Hematopoietic multipotent progenitor cell treated with erythropoietin and hydrocortisone succinate and interleukin-3 and kit ligand, for 8 days (in vitro differentiated cells): ENCODE measurements at places on chromosomes 16 and 17.
A peak's percentile ranks its signal among the peaks of the same experiment; 100 is the strongest.

GRCh38 chr17:72090108-72090507 is 30.7 kb upstream of the SOX9 start:
- no peak for DNase-seq

- DNase-seq = no peak
Measured at GRCh38 chr16:85610059-85610445, 3.1 kb upstream of the GSE1 start.

- no peak for DNase-seq
Measured at GRCh38 chr16:1949507-1949906, 5.0 kb downstream of the RPL3L start.

- no peak for DNase-seq
Measured at GRCh38 chr17:70365091-70365583, 195.8 kb downstream of the KCNJ2 start.

GRCh38 chr17:39634384-39634871 is 2.5 kb upstream of the STARD3 start:
- DNase-seq = peak; percentile 58

- DNase-seq = peak; percentile 89
Measured at GRCh38 chr17:49361129-49361901, 735 bp downstream of the ZNF652 start.

- DNase-seq = no peak
Measured at GRCh38 chr17:2222901-2223616, 80.5 kb downstream of the SMG6 start.

DNA sequence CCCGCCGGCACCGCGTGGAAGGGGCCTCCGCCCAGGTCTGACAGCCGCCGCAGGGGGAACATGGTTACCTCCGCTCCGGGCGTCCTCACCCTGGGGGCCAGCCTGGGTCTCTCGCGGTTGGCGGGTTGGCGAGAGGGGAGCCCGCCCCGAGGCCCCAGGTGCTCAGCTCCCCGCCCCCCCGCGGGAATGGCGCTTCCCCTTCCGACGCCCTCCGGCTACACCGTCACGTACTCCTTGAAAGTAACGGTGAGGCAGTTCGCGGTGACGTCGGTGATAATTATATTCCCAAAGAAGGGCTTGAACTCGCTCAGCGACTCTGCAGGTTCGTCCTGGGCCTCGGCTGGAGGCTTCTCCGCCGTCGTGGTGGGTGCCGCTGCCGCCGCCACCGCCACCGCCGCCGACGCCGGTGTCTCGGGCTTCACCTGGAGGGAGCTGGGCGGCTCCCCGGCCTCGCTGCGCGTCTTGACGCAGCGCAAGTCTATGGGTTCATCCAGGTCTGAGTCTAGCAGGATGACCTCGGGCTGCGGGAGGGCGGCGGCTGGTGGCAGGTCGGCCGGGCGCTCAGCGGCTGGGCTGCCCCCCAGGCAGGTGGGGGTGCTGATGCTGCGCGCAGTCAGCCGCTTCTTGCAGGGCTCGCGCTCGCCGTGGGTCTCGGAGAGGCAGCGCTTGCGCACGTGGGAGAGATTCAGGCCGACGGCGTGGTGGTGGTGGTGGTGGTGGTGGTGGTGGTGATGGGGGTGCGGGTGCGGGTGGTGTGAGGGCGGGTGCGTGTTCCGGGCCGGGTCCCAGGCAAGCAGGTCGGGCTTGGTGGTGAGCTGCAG is 5.3 kb downstream of the CBX4 start:
- DNase-seq = no peak

- DNase-seq = no peak
Measured at GRCh38 chr17:351875-352420, 659 bp downstream of the RPH3AL start.

- DNase-seq = no peak
Measured at GRCh38 chr17:2708585-2709182, 2.9 kb downstream of the CLUH start.

- DNase-seq = no peak
Measured at GRCh38 chr16:80191928-80192327, 348.9 kb upstream of the DYNLRB2 start.

DNA sequence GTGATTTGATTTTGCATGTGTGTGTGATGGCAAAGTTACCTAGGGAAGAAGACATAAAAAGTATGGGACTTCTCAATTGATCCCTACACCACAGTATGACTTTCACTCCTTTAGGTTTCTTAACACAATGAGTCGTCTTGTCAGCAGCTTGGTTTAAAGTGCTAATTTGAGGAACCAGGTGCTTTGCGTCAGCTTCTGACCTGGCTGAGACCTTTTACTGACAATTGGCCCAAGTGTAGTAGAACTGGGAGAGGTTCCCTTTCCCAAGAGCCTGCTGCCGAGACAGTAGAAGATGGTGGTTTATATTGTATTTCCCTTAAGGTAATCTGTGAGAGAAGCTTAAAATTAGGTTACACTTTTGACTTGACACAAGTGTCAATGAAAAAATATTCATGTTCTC is 54.9 kb downstream of the LDHD start:
- no peak for DNase-seq

DNA sequence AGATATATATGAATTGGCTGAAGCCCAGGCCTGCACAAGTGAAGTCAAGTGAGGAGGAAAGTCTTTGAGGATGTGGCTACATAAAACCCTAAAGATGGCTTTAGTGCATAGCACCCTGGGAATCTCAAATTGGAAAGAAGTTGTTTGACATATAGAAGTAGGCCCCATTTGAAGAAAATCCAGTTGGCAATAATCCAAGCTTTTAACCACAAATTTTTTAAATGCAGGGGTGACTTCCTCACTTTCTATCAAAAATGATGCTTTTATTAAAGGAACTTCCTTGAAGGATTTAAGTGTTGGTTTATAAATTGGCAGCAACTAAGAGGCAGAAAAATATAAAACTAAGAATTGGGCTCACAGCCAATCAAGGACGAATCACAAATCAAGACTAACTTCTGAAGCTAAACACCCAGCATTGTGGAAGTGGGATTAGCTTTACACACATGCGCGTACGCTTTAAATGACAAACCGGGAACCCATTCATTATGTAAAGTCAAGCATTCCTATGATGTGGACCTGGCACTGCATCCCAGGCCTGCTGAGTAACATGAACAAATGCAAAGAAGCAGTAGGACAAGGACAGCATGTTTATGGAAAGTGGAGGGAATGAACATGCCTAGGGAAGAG is 63.3 kb downstream of the NOG start:
- DNase-seq = no peak

GRCh38 chr17:28204751-28205150 is 114.2 kb upstream of the TMEM97 start:
- DNase-seq = no peak

DNA sequence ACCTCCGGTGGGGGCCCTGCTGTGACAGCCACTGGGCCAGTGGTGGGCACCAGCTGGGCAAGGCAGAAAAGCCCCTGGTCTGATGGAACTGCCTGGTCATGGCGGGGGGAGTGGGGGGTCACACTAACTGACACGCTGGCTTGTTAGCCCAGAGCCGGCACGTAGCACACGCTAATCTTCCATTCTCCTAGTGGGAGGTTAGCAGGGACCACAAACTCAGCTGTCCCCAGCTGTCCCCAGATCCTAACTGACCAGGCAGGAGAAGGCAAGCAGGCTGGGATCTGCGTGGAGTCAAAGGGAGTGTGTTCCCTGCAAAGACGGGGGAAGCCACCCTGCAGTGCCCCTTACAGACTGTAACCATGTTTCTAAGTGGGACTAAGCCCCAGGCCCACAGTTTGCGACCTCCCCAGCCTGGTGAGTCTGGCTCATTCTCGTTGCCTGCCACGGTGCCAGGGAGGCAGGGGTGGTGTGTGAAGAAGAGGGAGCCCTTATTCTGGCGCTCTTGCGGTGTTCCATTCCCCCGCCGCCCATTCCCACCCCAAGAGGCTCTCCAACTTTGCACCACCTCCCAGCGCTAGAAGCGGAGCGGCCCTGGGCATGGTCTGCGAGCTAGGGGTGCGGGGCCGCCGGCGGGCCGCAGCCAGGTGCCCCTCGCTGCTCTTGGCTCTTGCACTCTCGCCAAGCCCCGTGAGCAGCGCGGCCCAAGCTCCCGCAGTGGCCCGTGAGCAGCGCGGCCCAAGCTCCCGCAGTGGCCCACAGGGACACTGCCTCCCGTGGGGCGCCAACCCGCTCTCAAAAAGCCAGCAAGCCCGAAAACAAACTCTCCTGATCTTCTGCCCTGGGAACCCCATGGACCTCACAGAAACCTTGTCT is 12.1 kb upstream of the ZNF423 start:
- DNase-seq = no peak

GRCh38 chr17:5282642-5283217 is 646 bp downstream of the RABEP1 start:
- DNase-seq = peak; percentile 44

- no peak for DNase-seq
Measured at GRCh38 chr17:17350491-17351355, 47.5 kb downstream of the NT5M start.

- DNase-seq = peak; percentile 29
Measured at GRCh38 chr17:76246080-76247066, 6.1 kb upstream of the RNF157 start.

- DNase-seq = no peak
Measured at GRCh38 chr17:14815079-14815478, 450.0 kb downstream of the PMP22 start.

DNA sequence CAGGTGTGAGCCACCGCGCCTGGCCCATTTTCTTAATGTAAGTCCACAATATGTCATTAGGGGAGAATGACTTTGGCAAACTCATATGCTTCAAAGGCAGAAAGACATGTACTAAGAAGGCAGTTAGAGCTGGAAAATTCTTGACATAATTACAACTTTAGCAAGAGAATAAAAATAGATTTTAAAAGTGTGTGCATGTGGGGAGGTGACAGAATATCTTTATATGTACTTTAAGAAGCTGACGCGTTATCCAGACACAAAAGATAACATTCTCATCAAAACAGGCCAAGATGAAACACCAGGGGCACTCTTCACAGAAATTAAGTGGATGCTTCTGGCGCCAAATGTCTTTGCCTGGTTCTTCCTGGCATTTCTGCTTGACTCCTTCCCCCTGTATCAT is 28.2 kb downstream of the GJC1 start:
- no peak for DNase-seq

GRCh38 chr17:50923611-50924010 is 57.5 kb upstream of the TOB1 start:
- DNase-seq = no peak

- DNase-seq = no peak
Measured at GRCh38 chr16:81003610-81004460, 2.9 kb downstream of the CMC2 start.

- peak; percentile 59 for DNase-seq
Measured at GRCh38 chr17:30290696-30291542, 825 bp downstream of the BLMH start.

- peak; percentile 30 for DNase-seq
Measured at GRCh38 chr16:11742093-11742535, 543 bp downstream of the TXNDC11 start.

GRCh38 chr16:23146877-23147601 is 2.2 kb downstream of the USP31 start:
- DNase-seq = no peak

- peak; percentile 44 for DNase-seq
Measured at GRCh38 chr16:12613131-12613991, 190.3 kb downstream of the CPPED1 start.

DNA sequence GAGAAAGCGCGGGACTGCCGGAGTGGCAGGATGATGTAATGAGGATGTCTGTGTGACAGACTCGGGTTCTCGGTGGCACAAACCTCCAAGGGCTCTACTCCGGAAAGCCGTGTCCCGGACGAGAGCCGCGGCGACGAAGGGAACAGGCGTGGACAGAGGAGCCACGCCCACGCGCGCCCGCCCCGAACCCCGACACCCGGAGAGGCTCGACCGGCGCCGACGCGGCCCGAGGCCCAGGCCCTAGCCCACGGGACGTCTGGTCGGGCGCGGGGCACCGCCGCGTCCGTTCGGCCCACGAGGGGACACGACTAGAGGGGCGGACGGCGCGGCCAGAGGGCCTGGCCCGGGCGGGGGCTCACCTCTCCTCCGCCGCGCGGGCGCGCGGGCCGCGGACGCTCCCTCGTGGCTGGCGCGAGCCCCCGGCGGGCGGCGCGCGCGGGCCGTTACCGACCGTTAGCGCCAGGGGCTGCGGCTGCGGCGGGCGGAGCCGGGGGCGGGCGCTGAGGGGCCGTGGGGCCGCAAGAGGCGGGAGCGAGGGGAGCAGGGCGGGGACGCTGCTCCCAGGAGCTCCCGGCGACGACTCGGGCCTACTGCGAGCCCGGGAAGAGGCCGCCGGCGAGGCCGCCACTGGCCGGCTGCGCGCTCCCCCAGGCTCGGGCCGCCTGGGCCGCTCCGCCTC is 2.1 kb upstream of the IRX5 start:
- DNase-seq = peak; percentile 31

DNA sequence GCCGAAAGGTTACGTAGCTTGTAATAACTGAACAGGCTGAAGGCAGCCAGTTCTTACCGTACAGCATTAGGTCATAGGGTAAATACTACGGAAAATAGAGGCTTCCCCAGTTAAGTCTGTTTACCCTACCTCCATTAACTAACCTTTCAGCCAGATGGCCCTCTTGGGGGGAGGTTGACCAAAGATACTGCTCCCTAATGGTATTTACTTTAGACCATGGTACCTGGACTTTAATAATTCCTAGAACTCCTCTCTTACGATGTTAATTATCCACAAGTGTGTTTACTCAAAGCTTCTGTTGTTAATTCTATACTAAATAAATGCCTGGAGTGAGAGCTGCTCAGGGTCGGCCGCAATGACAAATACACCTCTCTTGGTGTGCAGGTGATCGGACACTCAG is 9.8 kb upstream of the ADAT1 start:
- DNase-seq = no peak

DNA sequence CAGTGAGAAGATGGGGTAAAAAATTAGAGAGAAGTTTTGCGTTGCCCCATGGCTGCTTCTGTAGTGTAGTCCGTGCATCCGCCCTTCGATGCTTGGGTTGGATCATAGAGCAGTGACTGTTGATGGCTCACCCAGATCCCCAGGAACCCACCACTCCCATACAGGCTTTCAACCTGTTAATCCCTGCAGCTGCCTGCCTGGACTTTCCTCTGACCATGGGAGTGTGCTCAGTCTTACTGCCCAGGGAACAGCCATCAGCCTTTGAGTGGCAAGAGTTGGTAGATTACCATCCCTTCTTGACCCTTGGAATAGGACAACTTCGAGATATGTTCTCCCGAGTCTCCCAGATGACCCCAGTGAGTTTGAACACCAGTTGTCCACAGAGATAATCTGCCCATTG is 299.5 kb upstream of the HSBP1 start:
- no peak for DNase-seq

GRCh38 chr17:75552425-75553294 is 27.2 kb downstream of the LLGL2 start:
- DNase-seq = no peak
